Temporal lobe (tissue), 4 donors: ENCODE measurements at places on chromosomes 5 and 9. TPM values are rescaled to one million over a fixed set of nuclear protein-coding genes. Genes with fewer than 3 reads are reported as not detected.

Gene SMIM33
- not detected for total RNA-seq

Gene TEX48
- not detected for total RNA-seq

Gene SLCO6A1
- 0.25 TPM for total RNA-seq

Gene ERCC6L2
- total RNA-seq: 112 TPM

Gene PCDHA2
- 8.4 TPM for total RNA-seq

Gene SNCAIP
- 41.1 TPM for total RNA-seq

Gene CD274
- 0.49 TPM for total RNA-seq

Gene PTGES
- 2.0 TPM for total RNA-seq

Gene TAF11L10
- not detected for total RNA-seq

Gene BHMT
- total RNA-seq: 0.25 TPM

Gene BARX1
- total RNA-seq: not detected

Gene SVEP1
- total RNA-seq: 6.1 TPM

Gene FOXD4L4
- total RNA-seq: 0.25 TPM
